ENCODE measurements at places on chromosomes 7 and 10. TPM values are rescaled to one million over a fixed set of nuclear protein-coding genes. Genes with fewer than 3 reads are reported as not detected.

The SUGCT gene
- total RNA-seq, result 4.3 TPM

The HMX3 gene
- total RNA-seq, result not detected

The THSD7A gene
- total RNA-seq, result 71.7 TPM

The IL15RA gene
- total RNA-seq, result 0.18 TPM

The OR2A1 gene
- not detected for total RNA-seq

The TMEM176B gene
- 4.3 TPM for total RNA-seq

The SPDYE16 gene
- total RNA-seq, result 0.27 TPM

The ZSCAN21 gene
- 10.2 TPM for total RNA-seq

The CALHM3 gene
- not detected for total RNA-seq

The STX1A gene
- total RNA-seq, result 43.0 TPM

The KLF14 gene
- total RNA-seq, result not detected

The GLCCI1 gene
- total RNA-seq, result 51.2 TPM

The SH3PXD2A gene
- 13.3 TPM for total RNA-seq

The CNTNAP2 gene
- total RNA-seq, result 137 TPM

The ASL gene
- total RNA-seq, result 10.3 TPM

The SPAM1 gene
- not detected for total RNA-seq

The CDNF gene
- total RNA-seq, result not detected

The SPDYE1 gene
- total RNA-seq, result 0.09 TPM

The UTF1 gene
- total RNA-seq, result not detected

The GRM3 gene
- 74.5 TPM for total RNA-seq

The GIMAP8 gene
- total RNA-seq, result 2.5 TPM

The AKR1C4 gene
- not detected for total RNA-seq

The NEUROG3 gene
- total RNA-seq, result not detected

The DYNC1I1 gene
- total RNA-seq, result 15.2 TPM

The AZGP1 gene
- total RNA-seq, result 0.27 TPM

The ANKIB1 gene
- 88.2 TPM for total RNA-seq

The LRIT1 gene
- not detected for total RNA-seq

The CPEB3 gene
- 23.4 TPM for total RNA-seq

The FGFR2 gene
- 28.7 TPM for total RNA-seq

The AQP1 gene
- 2.3 TPM for total RNA-seq

The FOXP2 gene
- 228 TPM for total RNA-seq

The RPEL1 gene
- not detected for total RNA-seq

The GDF2 gene
- total RNA-seq, result not detected

The PIK3AP1 gene
- total RNA-seq, result 2.1 TPM

The C10orf62 gene
- total RNA-seq, result 0.73 TPM

The EN2 gene
- 11.9 TPM for total RNA-seq

The PON3 gene
- 0.36 TPM for total RNA-seq

The EEPD1 gene
- 12.1 TPM for total RNA-seq

The PALD1 gene
- total RNA-seq, result 11.3 TPM

The TAS2R41 gene
- total RNA-seq, result not detected

The PPA1 gene
- 137 TPM for total RNA-seq

The DKK1 gene
- total RNA-seq, result 2.0 TPM

The NME8 gene
- total RNA-seq, result not detected

The GPRIN2 gene
- 32.0 TPM for total RNA-seq

The BTBD16 gene
- not detected for total RNA-seq

The LIPF gene
- total RNA-seq, result 0.27 TPM

The TAS2R38 gene
- not detected for total RNA-seq

The FAM24B gene
- total RNA-seq, result 8.9 TPM

The ADAP1 gene
- 16.2 TPM for total RNA-seq

The ZNF804B gene
- 3.7 TPM for total RNA-seq

The CCDC3 gene
- 10.8 TPM for total RNA-seq

The EDRF1 gene
- total RNA-seq, result 52.0 TPM

The SSC4D gene
- total RNA-seq, result 0.73 TPM

The SRRM3 gene
- 16.3 TPM for total RNA-seq

The PDK4 gene
- 7.6 TPM for total RNA-seq

The TMEM209 gene
- 14.3 TPM for total RNA-seq

The ACSM6 gene
- not detected for total RNA-seq
